ENCODE measurements at places on chromosomes 5 and 9. TPM values are rescaled to one million over a fixed set of nuclear protein-coding genes. Genes with fewer than 3 reads are reported as not detected.

CDKN2B gene
- 2.2 TPM for polyA plus RNA-seq

C1QTNF3 gene
- polyA plus RNA-seq: 8.5 TPM

ITGA1 gene
- polyA plus RNA-seq: 4.3 TPM

PRRX2 gene
- polyA plus RNA-seq: 1.9 TPM

CSF1R gene
- polyA plus RNA-seq: 1.9 TPM

LOX gene
- 1.4 TPM for polyA plus RNA-seq

C5 gene
- polyA plus RNA-seq: 5.2 TPM

NIPAL4 gene
- polyA plus RNA-seq: 0.07 TPM

ASB6 gene
- 21.2 TPM for polyA plus RNA-seq

LEAP2 gene
- 3.9 TPM for polyA plus RNA-seq
